CD4-positive, alpha-beta T cell treated with Interleukin-15 for 1 hour (primary cell): ENCODE measurements at places on chromosomes 1 and 21.
A peak's percentile ranks its signal among the peaks of the same experiment; 100 is the strongest.

GRCh38 chr1:98962156-98962555 lies 42.5 kb downstream of the PLPPR5 start:
- DNase-seq: no peak

DNA sequence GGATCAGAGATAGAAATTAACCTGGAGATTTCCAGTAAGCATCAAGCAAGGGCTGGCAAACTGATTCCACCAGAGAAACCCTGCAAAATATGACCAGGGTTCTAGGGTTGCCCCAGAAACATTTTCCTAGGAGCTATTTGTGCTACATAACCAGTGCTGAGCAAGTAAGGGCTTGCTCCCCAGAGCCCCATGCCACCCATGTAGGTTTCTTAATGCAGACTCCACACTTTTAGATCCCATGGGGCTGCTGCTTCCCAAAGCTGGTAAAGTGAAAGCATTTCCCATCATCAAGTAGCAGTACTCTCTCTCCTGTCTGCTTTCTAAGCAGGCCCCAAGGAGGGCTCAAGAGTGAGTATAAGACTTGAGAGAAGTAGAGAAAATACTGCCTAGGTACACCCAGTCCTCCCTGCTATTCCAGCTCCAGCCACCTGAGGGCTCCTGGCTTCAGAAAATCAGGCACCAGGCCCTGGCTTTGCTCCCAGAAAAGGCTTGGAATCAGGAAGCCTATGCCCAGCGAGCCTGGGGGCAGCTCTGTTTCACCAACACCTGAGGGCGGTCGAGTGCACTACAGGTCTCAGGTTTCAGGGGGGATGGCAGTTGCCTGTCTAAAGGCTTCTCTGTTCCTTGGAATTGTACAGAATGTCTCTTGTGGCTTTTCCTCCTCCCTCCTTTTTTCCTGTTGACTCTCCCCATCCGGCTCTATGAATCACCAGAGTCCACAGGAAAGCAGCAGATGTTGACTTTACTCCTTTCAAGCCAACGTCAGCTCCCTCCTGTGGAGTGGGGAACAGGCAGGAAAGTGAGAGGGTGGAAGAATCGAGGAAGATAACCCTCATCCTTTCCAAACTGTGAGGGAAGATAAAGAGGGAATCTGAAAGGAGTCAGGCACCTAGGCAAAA lies 6.2 kb upstream of the ANKRD35 start:
- DNase-seq: peak; percentile 47

DNA sequence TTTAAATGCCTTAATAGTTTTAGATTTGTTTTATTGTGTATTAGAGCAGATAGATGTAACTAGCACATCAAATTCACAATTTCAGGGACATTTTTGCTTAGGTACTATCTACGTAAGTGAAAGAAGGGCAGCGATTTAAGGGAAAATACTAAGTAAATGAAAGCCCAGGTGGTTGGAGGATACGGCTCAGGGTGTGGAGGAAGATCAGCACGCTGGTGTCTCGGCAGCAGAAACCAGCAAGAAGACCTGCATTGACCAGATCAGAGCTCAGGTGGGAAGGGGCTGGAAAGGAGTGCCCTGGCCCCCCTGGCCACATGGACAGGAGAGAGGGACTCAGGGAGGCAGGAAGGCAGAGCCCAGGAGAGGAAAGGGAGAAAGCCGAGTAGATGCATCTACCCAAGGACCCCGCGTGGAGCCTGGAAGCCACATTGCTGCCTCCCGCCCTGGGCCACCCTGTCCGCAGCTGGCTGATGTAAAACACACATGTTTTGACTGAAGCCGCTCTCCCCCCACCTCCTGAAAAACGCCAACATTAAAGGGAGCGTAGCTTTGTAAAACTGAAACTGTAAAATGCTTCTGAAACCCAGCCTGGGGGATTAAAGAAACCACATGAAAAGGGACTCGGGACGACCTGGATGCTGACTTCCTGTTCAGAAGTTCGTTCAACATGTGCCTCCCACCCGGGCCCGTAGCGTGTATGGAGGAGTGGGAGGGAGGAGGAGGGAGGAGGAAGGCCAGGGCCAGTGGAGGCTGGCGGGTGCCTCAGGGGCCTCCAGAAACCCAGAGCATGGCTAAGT lies 72.6 kb upstream of the TARDBP start:
- DNase-seq: no peak

DNA sequence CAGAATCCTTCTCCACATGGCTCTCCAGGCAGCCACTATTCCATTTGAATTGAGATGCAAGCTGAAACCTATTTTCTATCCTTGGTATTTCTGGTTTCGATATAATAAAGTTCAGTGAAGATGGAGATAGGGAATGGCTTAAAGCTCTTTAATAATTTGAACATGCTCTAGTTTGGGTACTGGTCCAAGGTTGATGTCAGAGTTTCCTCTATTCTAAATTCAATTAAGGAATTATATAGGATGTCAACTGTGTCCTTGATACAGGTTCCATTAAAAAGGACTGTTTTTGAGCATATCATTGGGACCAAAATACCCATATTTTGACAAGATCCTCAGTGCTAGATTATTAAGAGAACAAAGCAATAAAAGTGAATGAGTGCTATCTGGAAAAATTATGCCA lies 245.3 kb downstream of the SPATA17 start:
- no peak for DNase-seq

DNA sequence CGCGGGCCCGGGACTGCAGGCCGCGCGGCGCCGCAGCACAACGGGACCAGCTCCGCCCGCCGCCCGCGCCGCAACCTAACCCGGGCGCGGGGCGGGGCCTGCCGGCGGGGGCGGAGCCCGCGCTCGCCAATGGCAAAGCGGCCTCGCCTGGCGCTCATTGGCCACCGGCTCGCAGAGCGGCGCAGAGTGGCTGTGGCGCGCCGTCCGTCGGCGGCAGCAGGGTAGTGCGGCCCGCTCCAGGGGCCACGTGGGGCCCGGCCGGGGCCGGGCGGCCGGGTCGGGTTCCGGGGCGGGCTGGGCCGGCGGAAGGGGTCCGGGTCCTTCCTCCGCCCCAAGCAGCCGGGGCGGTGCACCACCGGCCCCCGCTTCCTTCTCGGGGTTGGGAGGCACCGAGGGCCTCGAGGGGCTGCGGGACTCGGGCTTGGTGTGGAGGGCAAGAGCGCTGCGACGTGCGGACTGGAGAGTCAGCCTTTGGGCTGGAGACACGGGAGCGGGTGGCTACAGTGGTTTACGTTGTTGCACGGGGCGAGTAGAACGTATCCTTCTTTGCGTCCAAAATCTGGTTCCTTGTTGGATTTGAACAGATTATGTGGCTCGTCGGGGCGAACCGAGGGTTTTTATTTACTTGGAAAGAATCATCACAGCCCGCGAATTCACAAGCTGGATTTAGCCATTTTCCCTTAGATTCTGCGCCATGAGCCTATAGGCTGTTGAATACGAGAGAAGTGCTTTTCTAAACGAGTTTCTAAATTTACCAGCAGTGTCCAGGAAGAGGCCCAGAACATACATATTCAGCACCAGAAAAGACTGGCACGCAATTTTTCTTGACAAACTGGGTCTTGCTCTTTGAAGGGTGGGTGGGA lies at the start of gene SRM:
Gene SRM, minus strand, starts transcription at position 51 of the 863 bp plus-strand sequence. CDS start 75 bp downstream, outside the sequence.
- peak; percentile 91 for DNase-seq

- no peak for DNase-seq
These were observed 582 bp downstream of the TRPM2 start for GRCh38 chr21:44354001-44354405.

DNA sequence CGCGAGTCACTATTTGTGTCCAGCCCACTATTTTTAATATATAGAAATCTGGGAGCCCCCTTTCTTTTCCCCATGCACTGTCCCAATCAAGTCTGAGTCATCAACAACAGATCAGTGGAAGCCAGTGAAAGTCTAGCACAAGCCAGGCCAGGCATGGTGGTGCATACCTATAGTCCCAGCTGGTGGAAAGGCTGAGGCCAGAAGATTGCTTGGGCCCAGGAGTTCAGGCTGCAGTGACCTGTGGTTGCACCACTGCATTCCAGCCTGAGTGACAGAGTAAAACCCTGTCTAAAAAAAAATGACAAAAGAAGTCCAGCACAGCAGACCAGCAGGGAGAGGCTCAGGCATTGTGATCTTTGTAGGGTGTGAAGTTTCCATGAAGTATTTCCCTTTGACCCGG lies 9.0 kb upstream of the RPL5 start:
- DNase-seq: no peak

DNA sequence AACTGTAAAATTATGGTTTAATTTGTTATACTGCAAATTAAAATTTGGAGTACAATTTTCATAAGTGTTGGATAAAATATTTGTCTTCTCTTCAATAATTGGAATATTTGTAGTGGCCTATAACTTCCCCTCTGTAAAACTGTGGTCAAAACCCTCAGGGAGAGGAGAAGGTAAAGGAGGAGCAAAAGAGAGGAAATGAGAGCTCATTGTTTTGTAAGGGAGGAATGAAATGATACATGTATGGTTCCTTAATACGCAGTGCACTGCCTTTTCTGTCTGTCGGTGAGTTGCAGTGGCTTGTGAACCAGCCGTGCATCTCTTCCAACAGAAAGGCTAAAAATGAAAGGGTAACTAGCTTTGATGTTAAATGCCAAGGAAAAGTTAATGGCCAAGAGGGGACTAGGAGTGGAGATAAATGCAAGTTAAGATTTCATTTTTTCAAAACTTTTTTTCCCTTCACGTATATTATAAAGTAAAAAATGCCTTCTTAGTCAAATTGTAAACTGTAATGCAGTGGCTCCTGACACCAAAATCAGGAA lies 26.4 kb downstream of the LRRC8D start:
- no peak for DNase-seq

DNA sequence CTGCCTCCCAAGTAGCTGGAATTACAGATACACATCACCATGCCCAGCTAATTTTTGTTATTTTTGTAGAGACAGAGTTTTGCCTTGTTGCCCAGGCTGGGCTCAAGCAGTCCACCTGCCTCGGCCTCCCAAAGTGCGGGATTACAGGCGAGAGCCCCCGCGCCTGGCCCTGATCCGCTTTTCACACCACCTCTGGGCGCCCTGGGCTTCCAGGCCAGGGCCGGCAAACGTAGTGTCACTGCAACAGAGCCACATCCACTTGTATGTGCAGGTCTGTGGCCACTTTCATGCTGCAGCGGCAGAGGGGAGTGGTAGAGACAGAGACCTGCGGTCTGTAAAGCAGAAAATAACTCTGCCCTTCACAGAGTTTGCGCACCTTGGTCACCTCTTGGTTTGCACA lies 29.5 kb downstream of the RRP1B start:
- no peak for DNase-seq

GRCh38 chr1:205689479-205689878 lies 9.2 kb upstream of the SLC45A3 start:
- DNase-seq: no peak

DNA sequence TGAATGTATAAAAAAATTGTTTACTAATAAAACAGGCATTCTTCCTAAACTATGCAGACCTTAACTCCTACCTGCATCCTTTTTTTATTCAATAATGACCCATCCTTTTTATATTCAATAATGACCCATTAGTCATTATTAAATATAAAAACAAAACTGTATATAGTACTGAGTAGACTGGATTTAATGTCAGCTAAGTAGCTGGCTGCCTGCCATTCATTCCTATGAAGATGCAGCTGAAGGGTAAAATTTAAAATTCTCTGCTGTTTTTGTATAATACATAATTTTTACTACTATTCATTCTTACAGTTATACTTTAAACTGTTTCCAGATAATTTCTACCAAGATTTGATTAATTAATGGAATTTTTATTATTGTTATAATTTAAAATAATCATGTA lies 79.3 kb downstream of the DENND1B start:
- no peak for DNase-seq

- no peak for DNase-seq
These were observed 20.5 kb upstream of the C1QA start for GRCh38 chr1:22615886-22616285.

- no peak for DNase-seq
These were observed 32.1 kb downstream of the PCSK9 start for GRCh38 chr1:55071477-55071876.

DNA sequence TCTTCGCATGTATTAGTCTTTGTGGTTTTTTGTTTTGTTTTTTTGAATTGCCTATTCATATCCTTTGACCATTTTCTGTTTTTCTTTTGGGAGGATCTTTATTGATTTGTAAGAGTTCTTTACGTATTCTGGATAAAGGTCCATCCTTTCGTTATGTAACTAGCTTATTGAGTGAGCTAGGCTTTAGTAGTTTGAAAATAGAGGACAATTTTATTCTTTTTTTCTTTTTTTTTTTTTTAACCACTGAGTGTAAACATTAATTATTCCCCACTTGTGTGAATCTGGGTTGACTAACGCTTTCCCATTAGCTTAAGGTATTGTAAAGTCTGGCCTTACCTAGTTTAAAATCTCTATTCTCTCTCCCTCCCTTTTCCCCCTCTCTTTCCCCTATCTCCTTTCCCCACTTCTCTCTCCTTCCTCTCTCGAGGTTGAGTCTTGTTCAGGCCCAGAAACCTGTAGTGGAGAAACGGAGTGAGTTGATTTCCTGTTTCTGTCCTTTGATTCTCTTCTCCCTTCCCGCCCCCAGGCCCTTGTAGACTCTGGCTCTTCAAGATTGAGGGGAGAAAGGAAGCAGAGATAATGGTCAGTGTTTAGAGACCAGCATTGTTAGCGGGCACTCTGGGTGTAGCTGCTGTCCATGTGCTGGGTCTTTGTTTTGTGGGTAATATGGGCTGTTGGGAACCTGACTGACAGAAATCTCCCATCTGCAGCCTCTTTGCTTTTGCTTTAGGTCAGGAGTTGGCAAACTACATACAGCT lies 1.5 kb downstream of the MORC3 start:
- DNase-seq: no peak

- DNase-seq: no peak
These were observed 18.0 kb downstream of the WDR4 start for GRCh38 chr21:42861311-42861847.

- no peak for DNase-seq
These were observed 35.1 kb upstream of the CCDC27 start for GRCh38 chr1:3717041-3717714.

GRCh38 chr1:7529917-7530316 lies 241.2 kb upstream of the VAMP3 start:
- no peak for DNase-seq

GRCh38 chr1:94322696-94323095 lies 85.3 kb upstream of the ARHGAP29 start:
- DNase-seq: no peak

DNA sequence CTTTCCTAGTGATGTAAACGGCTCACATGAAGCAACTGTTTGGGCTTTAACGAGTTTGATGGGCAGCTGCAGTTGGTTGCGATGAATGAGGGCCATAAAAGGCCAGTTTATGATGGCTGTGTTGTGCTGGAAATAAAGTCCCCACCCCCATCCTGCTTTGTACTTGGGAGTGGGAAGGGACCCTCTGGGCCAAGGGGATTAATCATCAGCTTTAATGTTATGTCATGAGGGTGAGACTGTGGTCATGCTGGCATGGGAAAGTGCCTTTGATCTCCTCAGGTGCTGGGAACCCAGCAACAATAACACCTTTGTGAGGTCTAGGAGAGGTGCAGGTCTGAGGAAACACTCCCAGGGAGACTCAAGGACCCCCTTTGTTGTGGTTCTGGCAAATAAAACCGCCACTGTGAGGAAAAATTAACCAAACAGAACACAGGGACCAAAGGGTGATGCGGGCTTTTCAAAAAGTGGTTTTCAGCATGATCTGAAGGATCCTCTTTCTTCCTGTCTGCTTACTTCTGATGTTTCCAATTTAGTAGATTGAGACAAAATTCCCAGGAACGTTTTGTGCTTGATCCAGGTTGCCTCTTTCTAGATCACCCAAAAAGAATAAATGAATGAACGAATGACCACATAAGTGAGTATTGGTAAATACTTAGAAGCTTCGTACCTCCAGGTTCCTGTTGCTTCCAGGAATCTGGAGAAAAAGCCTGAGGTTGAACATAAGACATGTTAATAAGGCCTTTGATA lies 257.8 kb upstream of the HOOK1 start:
- no peak for DNase-seq

GRCh38 chr1:199312626-199313025 lies 673.8 kb downstream of the PTPRC start:
- no peak for DNase-seq
